ENCODE measurements at places on chromosomes 11 and 22.

DNA sequence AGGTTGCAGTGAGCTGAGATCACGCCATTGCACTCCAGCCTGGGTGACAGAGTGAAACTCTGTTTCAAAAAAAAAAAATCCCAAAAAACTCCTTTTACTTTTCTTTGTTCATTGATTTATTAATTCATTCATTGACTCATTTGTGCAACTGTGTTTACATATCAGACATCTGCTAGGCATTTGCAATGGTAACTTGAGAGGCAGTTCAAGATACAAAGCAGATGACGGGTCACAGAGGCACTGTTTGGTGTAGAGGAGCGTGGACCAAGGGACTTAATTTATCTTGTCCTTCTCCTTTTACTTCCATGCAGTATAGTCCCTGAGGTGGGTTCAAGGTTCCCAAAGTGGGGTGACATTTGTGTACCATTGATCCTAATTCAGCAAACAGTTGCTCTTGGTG is 71.4 kb downstream of the KIAA1671 start:
- DNase-seq = no peak

- DNase-seq = peak; percentile 84
Measured at GRCh38 chr11:131748151-131749050, 378.0 kb downstream of the NTM start.

GRCh38 chr11:19502691-19503253 is 209.9 kb upstream of the NAV2 start:
- DNase-seq = no peak

GRCh38 chr22:47092896-47093311 is 330.5 kb downstream of the TBC1D22A start:
- DNase-seq = peak; percentile 74

GRCh38 chr11:83087035-83087434 is 15.3 kb upstream of the RAB30 start:
- no peak for DNase-seq

- DNase-seq = no peak
Measured at GRCh38 chr11:10722307-10722706, 28.7 kb upstream of the CTR9 start.

- peak; percentile 86 for DNase-seq
Measured at GRCh38 chr11:107705027-107705426, 6.8 kb downstream of the SLN start.

DNA sequence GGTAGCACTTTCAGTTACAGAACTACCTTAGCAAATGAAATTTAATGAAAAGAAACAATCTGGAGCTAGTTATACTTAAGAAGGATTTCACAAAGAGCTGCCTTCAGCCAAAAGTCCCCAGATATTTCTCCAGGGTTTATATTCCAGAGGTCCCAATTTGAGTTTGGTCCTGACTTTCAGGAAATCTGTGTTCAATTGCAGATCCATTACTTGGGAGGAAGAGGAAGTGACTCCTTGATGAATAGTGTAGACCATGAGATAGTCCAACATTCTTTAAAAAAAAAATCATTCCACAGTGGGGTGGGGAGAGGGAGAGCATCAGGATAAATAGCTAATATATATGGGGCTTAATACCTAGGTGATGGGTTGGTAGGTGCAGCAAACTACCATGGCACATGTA is 117.6 kb upstream of the ARHGAP20 start:
- no peak for DNase-seq

- no peak for DNase-seq
Measured at GRCh38 chr11:24934733-24935439, 438.0 kb downstream of the LUZP2 start.

GRCh38 chr11:117882311-117882905 is 6.0 kb upstream of the FXYD6 start:
- DNase-seq = no peak

DNA sequence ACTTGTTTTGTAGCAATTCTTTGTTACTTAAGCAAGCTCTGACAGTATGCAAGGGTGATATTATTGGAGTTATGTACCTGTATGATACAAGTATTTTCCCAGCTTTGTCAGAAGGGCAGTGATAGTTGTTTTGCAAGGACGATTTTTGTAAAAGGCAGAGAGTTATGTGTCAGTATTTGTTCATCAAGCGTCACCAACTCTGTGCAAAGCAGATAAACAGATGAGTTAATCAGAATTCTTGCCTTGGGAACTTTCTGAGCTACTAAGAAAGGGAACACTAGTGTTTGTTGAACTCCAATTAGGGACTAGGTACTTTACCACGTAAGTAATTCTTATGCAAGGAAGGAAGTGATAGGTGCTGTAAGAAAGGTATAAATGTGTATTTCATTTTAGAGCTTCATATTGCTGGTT is 1.4 kb downstream of the USP47 start:
- DNase-seq = peak; percentile 85

DNA sequence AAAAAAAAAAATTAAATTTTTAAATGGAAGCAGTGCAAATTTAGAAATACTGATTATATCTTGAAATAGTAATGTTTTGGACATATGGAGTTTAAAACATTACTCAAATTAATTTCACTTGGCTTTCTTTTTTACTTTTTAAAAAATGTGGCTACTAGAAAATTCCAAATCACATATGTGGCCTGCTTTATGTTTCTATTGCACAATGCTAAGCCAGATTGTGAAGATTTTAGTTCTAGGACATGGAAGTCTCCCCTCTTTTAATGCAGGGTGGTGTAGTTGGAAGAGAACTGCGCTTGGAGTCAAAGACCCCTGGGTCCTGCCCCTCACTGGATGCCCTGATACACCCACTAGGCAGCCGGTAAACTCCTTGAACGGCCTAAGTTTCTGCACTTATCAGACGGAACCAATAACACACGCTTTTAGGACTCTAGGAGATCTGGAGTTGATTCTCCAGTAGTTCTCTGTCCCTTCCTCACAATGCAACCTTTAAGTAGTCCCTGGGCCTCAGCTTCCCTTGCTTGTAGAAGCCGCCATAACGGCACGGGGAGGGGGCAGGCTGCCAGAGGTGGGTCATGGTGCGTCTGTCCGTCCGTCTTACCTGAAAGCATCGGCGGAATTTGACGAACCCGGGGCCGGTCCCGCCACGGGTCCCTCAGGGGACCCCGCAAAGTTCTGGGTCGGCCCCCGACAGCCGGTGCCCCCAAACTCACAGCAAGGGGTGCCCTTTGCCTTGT is 505 bp downstream of the FAM227A start:
- peak; percentile 16 for DNase-seq

GRCh38 chr11:47932544-47932943 is 47.8 kb upstream of the PTPRJ start:
- no peak for DNase-seq

- no peak for DNase-seq
Measured at GRCh38 chr11:70528794-70529580, 130.7 kb downstream of the CTTN start.

- DNase-seq = peak; percentile 38
Measured at GRCh38 chr22:33105501-33105911, 47.3 kb upstream of the SYN3 start.

DNA sequence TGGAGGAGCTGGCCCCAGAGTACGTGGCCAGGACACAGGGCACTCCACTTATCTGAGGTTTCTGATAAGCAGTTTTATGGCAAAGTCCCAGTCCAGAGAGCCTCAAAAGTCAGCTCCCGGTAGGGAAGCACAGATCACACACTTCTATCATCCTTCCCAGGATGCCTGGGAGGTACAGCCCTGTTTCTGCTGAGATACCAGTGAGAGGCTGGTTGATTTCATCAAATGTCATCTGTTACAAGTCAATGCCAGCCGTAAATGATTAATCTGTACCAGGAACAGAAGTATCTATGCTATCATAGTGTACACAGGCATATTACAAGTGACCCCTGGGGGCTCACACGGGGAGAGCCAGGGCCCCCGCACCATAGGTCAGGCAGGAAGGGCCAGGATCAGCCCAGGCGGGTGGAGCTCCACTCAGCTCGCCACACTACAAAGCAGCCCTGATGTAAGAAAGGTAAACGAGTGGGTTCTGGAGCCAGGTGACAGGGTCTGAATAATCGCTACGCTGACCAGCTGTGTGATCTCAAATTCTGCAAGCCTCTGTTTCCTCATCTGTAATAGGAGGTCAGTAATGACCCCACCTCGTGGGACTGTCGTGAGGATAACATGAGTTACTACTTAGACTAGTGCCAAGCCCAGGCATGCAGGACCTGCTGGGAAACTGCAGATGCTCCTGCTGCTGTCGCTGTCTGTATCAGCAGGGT is 17.6 kb downstream of the PLA2G6 start:
- DNase-seq = no peak

DNA sequence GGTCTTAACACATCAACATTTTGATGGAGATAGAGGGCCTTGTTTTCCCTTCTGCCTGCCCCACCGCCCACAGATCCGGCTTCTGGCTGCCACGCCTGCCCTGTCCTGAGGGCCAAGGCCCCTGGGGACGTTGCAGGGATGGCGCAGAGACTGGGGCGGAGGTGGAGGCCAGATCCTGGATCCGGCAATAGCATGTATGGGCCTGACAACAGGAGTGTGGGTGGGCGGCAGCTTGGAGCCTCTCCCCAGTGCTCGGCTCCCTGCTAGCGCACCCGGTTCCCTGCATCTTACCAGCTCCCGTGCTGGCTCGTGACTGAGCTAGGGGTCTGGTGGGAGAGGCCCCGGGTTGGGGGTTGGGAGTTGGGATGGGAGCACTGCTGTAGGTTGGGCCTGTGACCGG is 95.6 kb downstream of the ZBTB16 start:
- DNase-seq = no peak

GRCh38 chr11:121810291-121810690 is 305.7 kb downstream of the BLID start:
- peak; percentile 11 for DNase-seq

GRCh38 chr22:49574881-49575702 is 252.6 kb downstream of the BRD1 start:
- no peak for DNase-seq

- no peak for DNase-seq
Measured at GRCh38 chr22:26744892-26745808, 87.8 kb downstream of the MIAT start.

- DNase-seq = no peak
Measured at GRCh38 chr11:9222654-9223053, 42.5 kb downstream of the DENND5A start.

DNA sequence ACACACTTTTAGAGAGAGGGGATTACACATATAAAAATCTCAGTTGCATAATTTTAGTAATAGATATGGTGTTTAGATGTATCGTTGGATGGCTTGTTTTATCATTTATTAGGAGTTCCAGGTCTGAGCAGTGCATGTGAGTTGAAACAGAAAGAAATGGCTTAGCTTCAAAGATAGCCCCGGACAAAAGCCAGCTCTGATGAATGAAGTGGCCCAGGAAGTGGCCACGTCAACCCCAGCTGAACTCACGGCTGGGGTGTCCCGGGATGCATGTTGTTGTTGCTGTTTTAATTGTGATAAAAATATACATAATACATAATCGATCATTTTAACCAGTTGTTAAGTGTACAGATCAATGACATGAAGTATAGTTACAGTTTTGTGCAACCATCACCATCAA is 1513.6 kb downstream of the BRD1 start:
- DNase-seq = no peak

GRCh38 chr11:33716243-33716642 is 15.6 kb upstream of the C11orf91 start:
- DNase-seq = peak; percentile 63

- DNase-seq = no peak
Measured at GRCh38 chr22:31096657-31097279, 10.6 kb downstream of the SELENOM start.

DNA sequence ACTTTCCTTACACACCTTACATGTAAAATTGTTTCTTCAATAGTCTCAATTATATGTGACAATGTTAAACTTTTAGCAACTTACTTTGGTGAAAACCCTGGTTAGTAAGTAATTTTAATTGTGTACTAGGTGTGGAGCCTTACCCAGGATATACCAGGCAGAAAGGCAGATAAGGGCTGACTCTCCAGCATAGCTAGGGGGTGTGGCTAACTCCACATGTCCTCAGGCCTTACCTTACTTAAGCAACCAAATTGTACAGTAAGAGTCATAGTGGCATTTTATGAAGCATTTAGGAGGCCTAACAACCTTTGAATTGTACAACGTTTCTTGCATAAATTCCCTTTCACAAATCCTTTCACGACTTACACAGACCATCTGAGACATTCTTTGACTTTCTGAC is 118.2 kb upstream of the OR9Q1 start:
- DNase-seq = no peak

GRCh38 chr11:12556788-12557384 is 117.3 kb upstream of the TEAD1 start:
- DNase-seq = peak; percentile 98

DNA sequence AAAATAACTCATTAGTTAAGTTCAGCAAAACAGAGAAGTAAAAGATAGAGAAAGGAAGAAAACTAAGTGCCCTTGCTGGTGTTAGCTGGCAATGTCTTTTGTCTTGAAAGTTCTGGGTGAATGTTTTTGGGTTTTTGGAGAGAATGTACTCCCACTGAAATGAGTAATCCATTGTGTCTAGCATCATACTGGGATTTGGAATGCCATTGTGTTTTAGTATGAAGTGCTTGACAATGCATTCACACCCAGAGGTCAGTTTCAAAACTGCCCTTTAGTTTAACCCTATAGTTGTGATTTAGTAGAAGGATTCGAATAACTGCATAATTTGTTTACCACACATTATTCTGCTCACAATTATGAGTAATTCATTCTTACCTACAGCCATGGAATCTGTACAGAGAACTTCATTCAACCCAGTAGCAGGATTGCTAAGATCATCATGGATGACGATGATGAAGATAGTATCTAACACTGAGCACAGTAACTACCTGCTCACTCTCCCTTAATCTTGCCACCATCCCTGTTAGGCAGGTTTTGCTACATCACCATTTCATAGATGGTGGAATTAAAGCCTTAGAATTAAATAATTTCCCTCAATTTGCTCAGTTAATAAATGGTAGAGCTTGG is 33.9 kb downstream of the MAML2 start:
- DNase-seq = peak; percentile 94

GRCh38 chr11:63719987-63720386 is 38.7 kb downstream of the RTN3 start:
- DNase-seq = peak; percentile 28

GRCh38 chr22:50027639-50028537 is 15.3 kb upstream of the IL17REL start:
- DNase-seq = no peak
